ENCODE measurements at places on chromosomes 5 and 9.

GRCh38 chr5:124878583-124879342 lies 132.3 kb upstream of the ZNF608 start:
- no peak overlapping the region for H3K27ac ChIP-seq
- no peaks in the 10 kb centered on the region for H3K36me3 ChIP-seq
- no peak for DNase-seq
- no peak overlapping the region for H3K4me3 ChIP-seq

DNA sequence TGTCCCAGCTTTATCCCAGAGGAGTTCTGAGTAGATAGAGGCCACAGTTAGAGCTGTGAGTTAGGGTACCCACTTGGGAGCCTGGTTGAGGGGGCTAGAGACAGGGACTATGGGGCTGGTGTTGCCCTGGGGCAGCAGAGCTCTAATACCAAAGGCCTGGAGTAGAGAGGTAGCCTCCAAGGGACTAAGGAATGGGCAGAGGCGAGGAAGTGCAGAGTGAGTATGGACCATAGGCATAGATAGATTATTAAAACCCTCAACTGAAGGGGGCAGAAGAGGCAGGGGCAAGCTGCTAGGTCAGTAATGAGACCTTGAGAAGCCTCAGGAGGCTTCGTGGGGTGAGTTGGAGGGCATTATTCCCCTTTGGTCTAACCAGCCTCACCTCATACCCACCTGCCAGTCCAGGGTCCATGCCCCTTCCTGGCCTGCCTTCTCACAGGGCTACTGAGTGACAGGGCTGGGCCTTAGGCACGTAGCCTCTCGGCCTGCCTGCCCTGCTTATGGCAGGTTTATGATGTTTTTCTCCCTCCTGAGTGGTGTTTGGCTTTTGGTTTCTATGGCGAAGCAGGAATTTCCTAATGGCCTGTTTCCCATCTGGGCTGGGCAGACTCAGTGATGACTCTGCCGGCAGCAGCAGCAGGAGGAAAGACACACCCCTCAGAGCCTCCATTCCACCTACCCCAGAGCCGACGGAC lies 8.0 kb downstream of the PDLIM4 start:
- peak; percentile 98 for DNase-seq
- no peaks in the 10 kb centered on the region for H3K27me3 ChIP-seq
- peaks cover 87% of the 10 kb centered on the region for H3K4me1 ChIP-seq

- H3K27ac ChIP-seq: no peak overlapping the region
- peaks cover 24% of the 10 kb centered on the region for H3K4me1 ChIP-seq
- DNase-seq: no peak
- no peak overlapping the region for H3K4me3 ChIP-seq
- no peaks in the 10 kb centered on the region for H3K27me3 ChIP-seq
These were observed 140.2 kb upstream of the MYO10 start for GRCh38 chr5:17076272-17076671.

DNA sequence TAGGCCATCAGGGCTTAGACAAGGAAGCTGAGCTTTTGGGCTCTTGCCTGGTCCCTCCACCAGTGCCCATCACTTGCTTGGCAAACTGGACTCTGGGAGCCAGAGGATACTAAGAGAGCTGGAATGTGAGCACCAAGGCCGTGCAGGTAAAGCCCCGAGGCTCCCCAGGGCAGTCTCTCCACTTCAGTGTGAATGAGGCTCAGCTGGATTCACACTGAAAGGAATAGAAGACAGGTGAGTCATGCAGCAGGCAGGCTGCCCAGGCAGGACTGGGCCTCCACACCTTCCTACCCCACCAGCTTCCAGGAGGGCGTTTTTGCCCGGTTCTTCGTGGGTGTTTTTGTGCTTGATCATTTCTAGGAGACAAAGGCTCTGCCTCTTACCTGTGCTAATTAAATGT lies 7.3 kb upstream of the CTSV start:
- no peak for DNase-seq
- H3K27me3 ChIP-seq: peaks cover 21% of the 10 kb centered on the region
- no peaks in the 10 kb centered on the region for H3K36me3 ChIP-seq
- no peaks in the 10 kb centered on the region for H3K4me1 ChIP-seq
- no peak overlapping the region for H3K4me3 ChIP-seq

GRCh38 chr5:175830586-175831300 lies 40.6 kb upstream of the CPLX2 start:
- H3K4me3 ChIP-seq: no peak overlapping the region
- H3K36me3 ChIP-seq: no peaks in the 10 kb centered on the region

DNA sequence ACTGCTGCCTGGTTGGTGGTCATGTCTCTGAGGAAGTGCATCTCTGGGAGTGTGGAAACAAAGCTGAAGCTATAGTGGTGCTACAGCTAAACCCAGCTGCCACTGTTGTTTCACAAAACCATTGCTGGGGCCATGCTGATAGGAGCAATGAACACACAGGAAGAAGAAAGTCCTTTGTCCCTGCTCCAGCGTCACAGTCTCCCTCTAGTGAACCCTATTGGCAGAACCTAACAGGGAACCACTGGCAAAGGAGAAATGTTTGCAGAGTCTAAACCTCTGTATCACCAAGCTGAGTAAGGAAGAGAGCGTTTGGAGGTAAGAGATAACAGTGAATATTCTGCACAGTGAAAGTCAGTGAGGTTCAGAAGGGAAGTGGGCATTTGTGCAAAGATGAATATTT lies 244.0 kb downstream of the YTHDC2 start:
- H3K4me3 ChIP-seq: no peak overlapping the region
- no peak overlapping the region for H3K27ac ChIP-seq
- no peaks in the 10 kb centered on the region for H3K36me3 ChIP-seq
- H3K4me1 ChIP-seq: no peaks in the 10 kb centered on the region
- no peak for DNase-seq
- no peaks in the 10 kb centered on the region for H3K27me3 ChIP-seq

DNA sequence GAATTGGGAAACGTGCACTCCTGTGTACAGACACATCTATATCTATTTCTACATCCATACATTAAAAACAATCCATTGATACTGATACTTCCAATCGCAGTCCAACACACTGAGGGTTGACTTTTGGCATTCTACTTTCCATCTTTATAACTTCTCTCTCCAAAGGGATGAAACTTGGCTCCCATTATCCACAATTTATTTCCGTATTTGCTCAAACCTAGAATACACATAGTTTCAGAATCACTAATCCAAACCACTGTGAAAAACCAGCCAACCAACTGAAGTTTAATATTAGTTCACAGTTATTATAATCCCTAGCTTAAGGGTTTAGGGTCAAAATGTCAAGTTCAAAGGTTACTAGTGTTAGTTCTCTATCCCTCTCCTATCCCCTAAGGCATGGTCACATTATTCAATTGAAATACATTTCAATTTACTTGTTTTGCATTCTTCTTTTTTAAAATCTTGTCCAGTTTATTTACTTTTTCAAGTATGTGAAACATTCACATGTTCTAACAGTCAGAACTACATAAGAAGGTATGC lies 156.5 kb downstream of the MED27 start:
- no peak overlapping the region for H3K4me3 ChIP-seq
- H3K4me1 ChIP-seq: peaks cover 12% of the 10 kb centered on the region
- no peak for DNase-seq
- no peaks in the 10 kb centered on the region for H3K36me3 ChIP-seq
- H3K27me3 ChIP-seq: no peaks in the 10 kb centered on the region

- H3K4me1 ChIP-seq: peaks cover 20% of the 10 kb centered on the region
- H3K36me3 ChIP-seq: no peaks in the 10 kb centered on the region
- H3K27ac ChIP-seq: peak overlapping the region; percentile 68
- peaks cover 1% of the 10 kb centered on the region for H3K27me3 ChIP-seq
- H3K4me3 ChIP-seq: peak overlapping the region; percentile 87
- DNase-seq: no peak
These were observed 127.1 kb downstream of the DPYSL3 start for GRCh38 chr5:147382776-147383175.

DNA sequence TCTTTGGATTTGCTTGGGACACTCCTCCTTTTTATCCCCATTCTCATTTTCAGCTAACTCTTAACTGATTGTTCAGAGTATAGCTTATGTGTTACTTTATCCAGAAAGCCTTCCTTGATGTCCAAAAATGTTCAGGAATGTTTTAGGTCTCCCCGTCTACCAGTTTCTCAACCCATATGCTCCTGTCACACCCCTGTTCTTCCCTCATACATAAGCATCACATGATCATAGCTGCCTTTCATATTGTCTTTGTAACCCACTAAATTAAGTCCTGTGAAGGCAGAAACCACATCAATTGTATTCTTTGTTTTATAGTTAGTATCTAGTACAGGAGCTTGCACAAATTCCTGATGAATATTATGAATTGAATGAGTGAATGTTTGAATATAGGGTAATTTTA lies 321.9 kb upstream of the ACTBL2 start:
- no peak overlapping the region for H3K4me3 ChIP-seq
- H3K4me1 ChIP-seq: peaks cover 58% of the 10 kb centered on the region
- peak overlapping the region; percentile 58 for H3K27ac ChIP-seq
- H3K36me3 ChIP-seq: no peaks in the 10 kb centered on the region
- no peaks in the 10 kb centered on the region for H3K27me3 ChIP-seq

- no peak for DNase-seq
- H3K27ac ChIP-seq: no peak overlapping the region
- peaks cover 11% of the 10 kb centered on the region for H3K27me3 ChIP-seq
- H3K4me1 ChIP-seq: no peaks in the 10 kb centered on the region
- H3K36me3 ChIP-seq: no peaks in the 10 kb centered on the region
These were observed 58.7 kb upstream of the SMIM32 start for GRCh38 chr5:136251502-136252169.

DNA sequence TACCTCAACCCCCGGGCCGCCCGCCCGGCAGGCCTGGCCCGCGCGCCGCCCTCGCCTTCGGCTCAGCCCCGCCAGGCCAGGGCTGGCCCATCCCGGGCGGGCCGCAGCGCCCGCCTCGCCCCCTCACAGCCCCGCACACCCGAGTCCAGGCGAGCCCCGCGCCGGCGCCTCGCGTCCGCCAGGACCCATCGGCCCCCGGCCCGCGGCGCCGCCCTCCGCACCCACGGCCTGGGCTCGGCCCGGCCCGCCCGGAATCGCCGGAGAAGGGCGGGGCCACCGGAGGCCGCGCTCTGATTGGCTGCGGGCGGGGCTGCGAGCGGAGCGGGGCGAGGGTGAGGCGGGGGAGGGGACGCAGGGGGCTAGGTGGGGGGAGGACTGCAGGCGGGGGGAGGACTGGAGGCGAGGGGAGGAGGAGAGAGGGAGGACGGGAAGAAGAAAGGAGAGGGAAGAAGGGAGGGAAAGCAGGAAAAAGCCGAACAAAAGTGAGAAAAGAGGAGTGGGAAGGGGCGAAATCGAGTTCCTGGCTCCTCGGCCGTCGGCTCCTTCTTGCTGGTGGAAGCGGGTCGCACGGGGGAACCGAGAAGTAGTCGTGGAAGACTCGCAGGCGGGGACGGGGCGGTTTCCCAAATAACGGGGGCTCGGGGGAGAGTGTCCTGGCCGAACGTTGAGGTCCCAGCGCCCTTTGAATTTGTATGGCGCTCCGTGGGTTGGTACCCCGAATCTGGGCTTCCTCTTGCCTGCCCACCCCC lies 472 bp upstream of the UBTD2 start:
- DNase-seq: peak; percentile 41
- H3K36me3 ChIP-seq: no peaks in the 10 kb centered on the region
- peak overlapping the region; percentile 93 for H3K4me3 ChIP-seq
- H3K4me1 ChIP-seq: peaks cover 34% of the 10 kb centered on the region

GRCh38 chr9:100011062-100011681 lies 87.6 kb downstream of the ERP44 start:
- H3K27ac ChIP-seq: no peak overlapping the region
- peak; percentile 48 for DNase-seq
- peaks cover 10% of the 10 kb centered on the region for H3K36me3 ChIP-seq
- H3K4me1 ChIP-seq: no peaks in the 10 kb centered on the region
- H3K4me3 ChIP-seq: no peak overlapping the region

- H3K4me1 ChIP-seq: no peaks in the 10 kb centered on the region
- no peak overlapping the region for H3K4me3 ChIP-seq
- DNase-seq: no peak
- H3K36me3 ChIP-seq: no peaks in the 10 kb centered on the region
- no peaks in the 10 kb centered on the region for H3K27me3 ChIP-seq
These were observed 564.7 kb downstream of the PDE4D start for GRCh38 chr5:59328709-59329296.

- no peak overlapping the region for H3K4me3 ChIP-seq
- H3K27ac ChIP-seq: no peak overlapping the region
- H3K27me3 ChIP-seq: peaks cover 3% of the 10 kb centered on the region
- H3K36me3 ChIP-seq: peaks cover 60% of the 10 kb centered on the region
- no peak for DNase-seq
- no peaks in the 10 kb centered on the region for H3K4me1 ChIP-seq
These were observed 38.9 kb downstream of the AHRR start for GRCh38 chr5:360257-361027.

GRCh38 chr5:156825688-156826087 lies 24.4 kb upstream of the PPP1R2B start:
- no peaks in the 10 kb centered on the region for H3K36me3 ChIP-seq
- H3K4me3 ChIP-seq: no peak overlapping the region
- no peak overlapping the region for H3K27ac ChIP-seq
- no peaks in the 10 kb centered on the region for H3K27me3 ChIP-seq

DNA sequence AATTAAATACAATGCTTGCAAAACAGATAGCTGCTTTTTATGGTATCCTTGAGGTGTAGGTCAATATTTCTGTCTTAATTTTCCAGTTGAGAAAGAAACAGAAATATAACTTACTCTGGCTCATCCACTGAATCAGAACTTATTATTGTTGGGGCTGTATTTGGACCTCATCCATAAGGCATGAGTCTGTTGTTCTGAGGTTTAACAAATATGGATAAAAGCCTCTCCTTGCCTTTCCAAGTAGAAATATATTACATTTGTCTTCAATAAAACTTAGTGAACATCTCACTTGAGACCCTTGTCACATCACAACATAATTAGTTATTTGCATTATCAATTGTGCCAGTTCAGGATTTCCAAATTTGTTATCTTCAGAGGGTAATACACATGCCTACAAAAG lies 525.8 kb downstream of the AGTPBP1 start:
- no peaks in the 10 kb centered on the region for H3K4me1 ChIP-seq
- H3K27me3 ChIP-seq: peaks cover 2% of the 10 kb centered on the region
- no peak for DNase-seq
- no peak overlapping the region for H3K4me3 ChIP-seq

GRCh38 chr9:127977884-127978647 lies 2.7 kb downstream of the EEIG1 start:
- peak; percentile 57 for DNase-seq
- H3K27me3 ChIP-seq: no peaks in the 10 kb centered on the region
- peak overlapping the region; percentile 52 for H3K27ac ChIP-seq
- peaks cover 53% of the 10 kb centered on the region for H3K4me1 ChIP-seq
- no peaks in the 10 kb centered on the region for H3K36me3 ChIP-seq

DNA sequence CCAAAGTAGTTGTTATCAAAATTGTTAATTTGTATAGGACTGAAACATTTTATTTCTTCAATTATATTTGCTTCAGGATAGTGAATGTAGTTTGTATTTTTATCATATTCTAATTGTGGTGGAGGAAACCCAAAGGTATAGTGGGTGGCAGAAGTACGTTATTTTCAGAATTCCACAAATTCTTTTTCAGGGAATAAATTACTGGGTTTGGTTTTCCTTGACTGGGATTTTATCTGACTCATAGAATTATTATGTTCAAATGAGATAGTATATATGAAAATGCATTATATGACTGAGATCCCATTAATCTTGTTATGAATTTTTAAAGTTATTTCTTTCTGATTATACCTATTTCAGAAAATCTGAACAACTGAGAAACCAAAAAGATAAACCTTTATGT lies 73.7 kb downstream of the VPS13A start:
- DNase-seq: no peak
- peaks cover 10% of the 10 kb centered on the region for H3K36me3 ChIP-seq
- no peaks in the 10 kb centered on the region for H3K27me3 ChIP-seq
- no peak overlapping the region for H3K4me3 ChIP-seq

Measured in HFFc6 (cell line).